ENCODE measurements at places on chromosomes 16 and 17.

GRCh38 chr16:29806099-29806579, at the start of gene MAZ:
MAZ (plus strand) TSS chr16:29806529; CDS start chr16:29806702, 173 bp downstream.
- DNase-seq, result no peak

DNA sequence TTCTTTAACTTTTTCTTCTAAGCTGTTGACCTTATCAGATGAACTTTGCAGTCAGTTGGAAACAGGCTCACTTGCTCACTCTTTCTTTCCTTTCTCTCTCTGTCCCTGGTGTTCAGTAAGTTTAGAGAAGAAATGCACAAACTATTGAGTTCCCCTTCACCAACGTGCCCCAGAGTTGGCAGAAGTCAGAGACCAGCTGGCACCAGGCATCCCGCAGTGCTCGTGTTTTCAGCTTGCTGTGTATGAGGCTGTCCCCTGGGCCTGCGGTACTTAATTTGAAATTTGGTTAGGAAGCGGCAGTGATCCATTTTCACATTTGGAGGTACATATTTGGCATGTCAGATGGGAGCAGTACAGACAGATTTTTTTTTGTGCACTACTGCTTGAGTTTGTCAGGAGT, 258.6 kb downstream of the SNX29 start:
- no peak for DNase-seq

GRCh38 chr16:1192384-1193073, 32.5 kb downstream of the TPSG1 start:
- DNase-seq, result no peak

DNA sequence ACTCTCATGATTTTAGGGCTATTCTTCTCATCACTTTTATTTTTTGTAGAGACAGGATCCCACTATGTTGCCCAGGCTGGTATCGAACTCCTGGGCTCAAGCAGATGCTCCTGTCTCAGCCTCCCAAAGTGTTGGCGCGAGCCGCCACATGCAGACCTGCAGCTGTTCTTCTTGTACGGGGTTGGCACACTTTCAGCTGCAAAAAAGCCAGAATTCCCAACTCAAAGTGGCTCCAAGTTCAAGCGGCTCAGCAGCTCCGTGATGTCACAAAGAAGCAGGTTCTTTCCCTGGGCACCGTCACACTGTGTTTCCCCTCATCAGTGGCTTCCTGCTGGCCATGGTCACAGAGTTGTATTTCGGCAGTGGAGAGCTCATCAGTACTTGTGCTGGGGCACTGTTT, 6.7 kb upstream of the SBK1 start:
- DNase-seq, result no peak

DNA sequence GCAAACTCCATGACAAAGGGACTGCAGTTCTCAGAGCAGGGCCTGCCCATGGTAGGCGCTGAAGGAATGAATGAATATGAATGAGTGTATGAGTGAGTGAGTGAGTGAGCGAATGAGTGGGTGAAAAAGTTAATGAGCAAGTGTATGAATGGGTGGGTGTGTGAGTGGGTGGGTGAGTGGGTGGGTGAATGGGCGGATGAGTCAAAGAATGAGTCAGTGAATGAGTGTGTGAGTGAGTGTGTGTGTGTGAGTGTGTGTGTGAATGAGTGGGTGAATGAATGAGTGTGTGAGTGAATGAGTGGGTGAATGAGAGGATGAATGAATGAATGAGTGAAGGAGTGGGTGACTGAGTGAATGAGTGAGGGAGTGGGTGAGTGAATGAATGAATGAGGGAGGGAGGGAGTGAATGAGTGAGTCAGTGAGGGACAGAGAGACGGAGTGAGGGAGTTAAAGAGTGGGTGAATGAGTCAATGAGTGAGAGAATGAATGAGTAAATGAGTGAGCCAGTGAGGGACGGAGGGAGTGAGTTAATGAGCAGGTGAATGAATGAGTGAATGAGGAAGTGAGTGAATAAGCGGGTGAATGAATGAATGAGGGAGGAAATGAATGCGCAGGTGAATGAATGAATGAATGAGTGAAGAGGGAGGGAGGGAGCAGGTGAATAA, 11.1 kb upstream of the CHMP6 start:
- no peak for DNase-seq

DNA sequence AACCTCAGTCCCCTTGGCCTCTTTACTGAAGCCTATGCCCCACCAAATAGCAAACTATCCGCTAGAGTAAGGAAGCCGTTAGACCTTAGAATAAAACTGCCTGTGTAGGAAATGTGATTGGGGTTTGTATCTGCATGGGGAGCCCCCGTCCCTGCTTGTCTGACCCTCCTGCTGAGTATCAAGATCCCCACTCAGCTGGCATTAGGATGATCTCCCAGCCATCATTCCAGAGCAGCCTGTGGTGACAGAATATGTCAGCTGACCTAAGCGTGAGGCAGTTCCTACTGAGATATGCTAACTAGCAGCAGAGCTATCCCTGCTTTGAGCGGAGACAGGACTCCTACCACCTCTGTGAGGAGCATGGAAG, 645 bp upstream of the GFOD2 start:
- peak; percentile 40 for DNase-seq

Measured in Daoy (cell line).